NCI-H1930 (cell line): ENCODE measurements at places on chromosomes 16 and 17.

GRCh38 chr17:3534881-3535252 lies 22.7 kb downstream of the TRPV3 start:
- no peak for DNase-seq

- DNase-seq: no peak
These were observed 23.7 kb upstream of the GNG13 start for GRCh38 chr16:824194-824593.

- no peak for DNase-seq
These were observed 123.9 kb downstream of the KCNJ12 start for GRCh38 chr17:21500064-21500463.

- DNase-seq: no peak
These were observed 1.7 kb upstream of the DNAJA2 start for GRCh38 chr16:46975165-46975564.

GRCh38 chr17:46125831-46126230 lies 67.4 kb downstream of the KANSL1 start:
- DNase-seq: no peak

GRCh38 chr17:31068291-31068690 lies 26.5 kb upstream of the NF1 start:
- peak; percentile 13 for DNase-seq

- no peak for DNase-seq
These were observed 83.9 kb upstream of the IRX5 start for GRCh38 chr16:54846766-54847165.

- DNase-seq: no peak
These were observed 124.5 kb downstream of the PRKCB start for GRCh38 chr16:23960081-23960885.

DNA sequence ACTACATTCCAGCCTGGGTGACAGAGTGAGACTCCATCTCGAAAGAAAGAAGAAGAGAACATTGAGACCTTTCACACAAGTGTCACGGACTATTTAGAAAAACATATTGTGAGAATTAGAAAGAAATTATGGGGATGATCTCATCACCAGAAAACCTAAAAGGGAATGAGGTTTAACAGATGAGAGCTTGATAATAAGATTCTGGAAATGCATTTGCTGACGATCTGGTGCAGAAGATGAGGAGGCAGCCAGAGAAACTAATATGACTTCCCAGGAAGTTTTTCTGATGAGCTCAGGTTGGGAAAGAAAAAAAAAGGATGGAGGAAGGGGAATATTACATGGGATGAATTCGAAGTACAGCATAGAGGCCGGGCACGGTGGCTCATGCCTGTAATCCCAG lies 10.8 kb upstream of the APOH start:
- no peak for DNase-seq

DNA sequence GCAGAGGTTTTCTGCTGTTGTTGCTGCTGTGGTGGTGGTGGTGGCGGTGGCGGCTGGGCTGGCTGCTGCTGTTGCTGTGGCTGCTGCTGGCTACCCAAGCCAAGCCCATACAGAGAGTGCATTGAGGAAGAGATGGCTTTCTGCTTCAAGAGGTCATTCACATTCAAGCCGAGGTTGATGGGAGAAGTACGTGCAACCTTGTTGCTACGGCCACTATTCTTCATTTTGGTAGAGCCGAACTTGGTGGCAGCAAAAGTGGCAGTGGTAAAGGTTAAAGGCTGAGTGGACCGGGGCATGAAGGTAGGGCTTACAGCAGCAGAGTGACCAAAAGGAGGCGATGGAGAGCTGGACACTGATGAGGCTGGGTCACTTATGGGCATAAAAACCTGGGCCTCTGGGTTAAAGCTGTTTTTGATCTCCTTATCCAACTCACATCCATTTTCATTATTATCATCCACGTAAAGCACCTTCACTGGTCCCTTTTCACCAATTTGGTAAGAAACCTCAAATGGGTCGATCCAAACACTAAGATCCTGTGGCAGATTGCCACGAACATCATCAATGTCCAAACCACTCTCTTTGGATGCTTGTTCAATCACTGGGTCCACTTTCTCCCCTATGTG lies 2.8 kb downstream of the TOB1 start:
- no peak for DNase-seq

DNA sequence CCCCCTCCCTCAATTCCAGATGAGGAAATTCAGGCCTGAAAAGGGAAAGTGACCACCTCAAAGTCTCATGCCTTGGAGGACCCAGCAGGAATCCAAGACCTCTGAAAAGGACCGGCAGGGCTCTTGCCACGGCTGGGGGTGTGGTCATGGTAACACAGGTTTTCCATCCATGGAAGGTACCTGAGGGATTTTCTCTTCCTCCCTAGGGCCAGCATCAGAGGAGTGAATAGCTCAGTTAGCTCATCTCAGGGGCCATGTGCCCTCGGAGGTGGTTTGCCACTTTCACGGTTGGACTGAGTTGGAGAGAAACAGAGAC lies 1.3 kb downstream of the CIITA start:
- no peak for DNase-seq

GRCh38 chr17:61862105-61862574 lies 1.2 kb downstream of the BRIP1 start:
- no peak for DNase-seq

DNA sequence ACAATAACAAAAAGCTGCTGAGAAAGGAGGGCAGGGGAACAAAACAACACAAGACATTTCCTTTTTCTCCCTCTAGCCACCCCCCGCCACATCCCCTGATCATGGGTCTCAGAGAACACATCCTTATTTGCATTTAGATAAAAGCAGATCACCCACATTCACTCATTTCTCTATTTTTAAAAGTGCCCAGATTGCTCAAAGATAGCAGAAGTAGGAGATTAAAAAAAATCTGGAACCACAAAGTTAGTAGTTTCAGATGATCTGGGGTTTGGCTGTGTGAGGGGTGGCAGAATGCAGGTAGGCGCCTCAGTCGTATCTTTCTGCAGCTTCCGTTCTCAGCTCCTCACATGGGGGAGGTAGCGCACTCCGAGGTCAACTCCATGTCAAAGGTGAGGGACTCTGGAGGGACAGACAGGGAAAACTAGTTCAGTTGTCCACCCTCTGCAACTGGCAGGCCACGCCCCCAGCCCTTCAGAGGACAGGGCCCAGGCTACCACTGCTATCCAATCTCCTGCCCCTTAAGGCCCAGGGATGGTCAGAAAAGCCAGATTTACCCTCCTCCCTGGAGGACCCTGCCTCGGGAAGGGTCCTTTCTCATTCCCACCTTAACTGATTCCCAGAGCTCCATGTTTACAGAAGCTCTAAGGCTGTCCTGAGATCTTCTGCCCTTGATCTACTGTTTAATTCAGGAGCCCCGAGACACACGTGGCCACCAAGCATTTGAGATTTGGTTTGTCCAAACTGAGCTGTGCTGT lies 27.3 kb downstream of the STAT5A start:
- no peak for DNase-seq

GRCh38 chr16:20920091-20920490 lies 19.5 kb downstream of the LYRM1 start:
- DNase-seq: no peak

DNA sequence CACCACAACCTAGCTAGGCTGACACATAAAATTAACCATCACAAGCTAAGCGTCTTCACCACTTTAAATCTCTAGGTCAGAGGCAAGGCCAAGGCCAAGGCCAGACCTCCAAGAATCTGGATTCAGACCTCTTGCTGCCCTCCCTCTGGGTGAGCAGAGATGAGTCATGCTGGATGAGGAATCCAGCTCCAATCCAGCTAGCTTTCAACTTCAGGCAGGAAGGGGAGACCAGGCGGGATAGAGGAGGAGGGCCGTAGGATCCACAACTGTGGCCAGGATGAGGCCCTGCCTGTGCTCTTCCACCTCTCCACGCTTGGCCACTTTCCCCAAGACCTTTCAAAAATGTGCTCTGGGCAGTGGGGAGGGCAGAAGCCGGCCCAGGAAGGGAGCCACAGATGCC lies 14.7 kb downstream of the LRRC75A start:
- DNase-seq: no peak

DNA sequence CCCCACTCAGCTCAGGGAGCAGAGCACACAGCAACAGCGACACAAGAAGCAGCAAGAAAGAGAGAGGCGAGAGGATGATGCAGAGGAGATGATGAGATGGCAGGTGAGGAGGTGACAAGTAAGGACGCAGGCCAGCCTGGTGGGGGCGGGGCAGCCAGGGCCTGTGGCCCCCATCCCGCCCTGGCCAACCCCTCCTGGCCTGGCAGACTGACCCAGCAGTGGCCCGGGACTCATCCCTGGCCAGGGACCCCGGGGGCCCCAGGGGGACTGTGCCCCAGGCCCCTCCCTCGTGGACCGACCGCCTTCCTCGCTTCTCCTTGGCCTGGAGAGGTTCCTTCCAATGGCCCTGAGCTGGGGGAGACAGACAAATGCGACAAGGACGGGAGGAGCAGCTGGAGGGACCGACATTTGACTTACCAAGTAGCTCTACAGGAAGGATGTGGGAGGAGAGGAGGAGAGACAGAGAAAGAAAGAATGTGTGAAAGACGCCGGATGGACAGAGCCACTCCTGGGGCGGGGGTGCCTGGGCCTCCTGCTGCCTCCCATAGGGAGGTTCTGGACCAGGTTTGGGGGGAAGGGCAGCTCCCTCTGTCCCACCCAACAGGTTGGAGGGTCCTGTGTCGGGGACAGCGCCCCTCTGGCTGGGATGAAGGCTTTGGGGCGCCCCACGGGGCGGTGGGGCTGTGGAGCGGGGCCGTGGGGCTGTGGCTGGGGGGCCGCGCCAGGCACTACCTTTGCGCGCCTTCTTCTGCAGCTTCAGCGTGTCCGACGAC lies 6.8 kb downstream of the MTSS2 start:
- DNase-seq: no peak

- DNase-seq: no peak
These were observed 38.8 kb downstream of the SCPEP1 start for GRCh38 chr17:57016764-57017116.

DNA sequence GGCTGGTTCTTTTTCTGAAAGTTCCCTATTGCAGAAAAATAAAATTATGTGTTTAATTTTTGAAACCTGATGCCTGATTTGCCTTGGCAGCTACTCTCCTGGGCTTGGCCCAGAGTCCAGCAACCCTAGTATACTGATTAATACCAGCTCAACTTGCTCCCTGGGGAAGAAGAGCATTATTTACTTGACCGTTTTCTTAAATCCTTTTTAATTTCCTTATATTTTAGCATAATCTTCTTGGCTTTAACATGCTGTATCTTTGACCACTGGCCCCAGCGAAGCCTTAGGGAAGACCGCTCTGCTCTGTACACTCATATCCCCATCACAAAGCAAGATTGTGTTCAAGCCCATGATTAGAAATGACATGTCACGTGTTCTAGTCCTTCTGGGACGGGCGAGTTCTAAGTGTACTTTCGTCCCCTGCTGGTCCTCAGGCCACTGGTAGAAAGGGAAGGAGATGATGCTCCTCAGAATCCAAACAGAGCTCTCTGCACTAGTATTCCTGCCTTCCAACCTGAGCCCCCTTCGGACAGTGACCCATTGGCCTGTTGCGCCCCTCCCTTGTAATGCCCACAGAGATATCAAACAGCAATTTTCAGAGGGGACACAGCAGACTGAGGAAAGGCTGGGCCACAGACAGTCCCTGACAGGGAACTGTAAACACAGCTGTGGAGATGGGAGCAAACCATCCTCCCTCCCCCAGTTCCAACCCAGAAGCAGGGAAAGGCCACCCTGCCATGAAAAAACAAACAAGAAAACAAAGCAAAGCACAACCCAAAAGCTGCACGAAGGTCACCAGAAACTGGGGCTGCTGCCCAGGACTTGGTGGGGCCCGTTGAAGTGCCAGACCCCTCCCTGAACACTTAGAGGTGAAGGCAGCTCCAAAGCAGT lies 4.3 kb upstream of the EZH1 start:
- DNase-seq: no peak

- DNase-seq: peak; percentile 48
These were observed 12.9 kb upstream of the CMIP start for GRCh38 chr16:81431554-81432353.

DNA sequence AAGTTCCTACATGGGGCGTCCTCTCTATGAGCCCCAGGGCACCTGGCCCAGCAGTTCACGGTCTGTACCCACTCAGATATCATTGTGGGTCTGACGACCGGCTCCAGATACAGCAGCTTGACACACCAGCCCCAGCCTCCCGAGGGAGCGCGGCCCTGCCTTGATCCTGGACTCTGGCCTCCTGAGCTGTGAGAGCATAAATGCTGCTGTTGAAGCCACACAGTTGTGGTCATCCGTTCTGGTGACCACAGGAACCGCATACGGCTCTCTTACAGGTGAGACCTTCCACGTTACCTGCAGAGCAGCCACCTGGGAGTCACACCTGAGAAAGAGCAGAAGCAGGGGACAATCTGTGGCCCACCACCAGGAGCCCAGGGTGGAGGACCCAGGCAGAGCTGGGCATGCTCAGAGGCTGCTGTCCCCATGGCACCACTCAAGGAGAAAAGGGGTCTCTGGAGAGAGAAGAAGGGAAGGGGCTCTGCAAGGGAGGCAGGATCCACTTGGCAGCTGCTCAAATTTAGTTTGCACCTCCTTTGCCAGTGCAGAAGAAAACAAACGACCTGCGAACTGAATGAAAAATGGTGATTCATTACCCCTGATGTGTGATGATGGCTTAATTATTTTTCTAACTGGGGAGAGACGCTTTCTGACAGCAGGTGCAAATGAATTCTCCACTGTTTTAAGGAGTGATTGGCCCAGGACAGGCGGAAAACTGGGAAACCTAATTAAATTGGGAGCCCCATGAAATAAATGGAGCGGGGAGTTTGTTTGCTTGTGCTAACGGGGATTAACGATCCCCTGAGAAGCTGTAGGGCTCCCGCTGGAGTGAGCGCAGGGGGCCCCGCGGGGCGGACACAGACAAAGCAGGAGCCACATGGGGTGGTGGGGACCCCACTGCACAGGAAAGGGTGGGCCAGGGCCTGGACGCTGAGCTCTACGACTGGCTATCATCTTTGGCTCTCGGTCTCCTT lies 208.9 kb downstream of the RBFOX3 start:
- DNase-seq: no peak

DNA sequence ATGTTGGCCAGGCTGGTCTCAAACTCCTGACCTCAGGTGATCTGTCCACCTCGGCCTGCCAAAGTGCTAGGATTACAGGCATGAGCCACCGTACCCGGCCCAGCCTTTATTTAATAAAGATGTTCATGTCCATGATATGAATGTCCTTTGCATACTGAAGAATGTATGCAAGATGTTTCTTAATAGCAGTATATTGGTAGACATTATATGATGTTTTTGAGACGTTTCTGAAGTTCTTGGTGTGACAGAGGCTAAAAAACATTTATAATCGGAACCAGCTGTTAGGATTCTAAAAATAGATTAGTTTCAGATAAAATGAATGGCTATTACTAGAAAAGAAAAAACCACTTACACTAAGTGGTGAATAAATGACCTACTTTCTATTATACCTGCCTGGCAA lies 11.8 kb downstream of the PDZD9 start:
- no peak for DNase-seq

DNA sequence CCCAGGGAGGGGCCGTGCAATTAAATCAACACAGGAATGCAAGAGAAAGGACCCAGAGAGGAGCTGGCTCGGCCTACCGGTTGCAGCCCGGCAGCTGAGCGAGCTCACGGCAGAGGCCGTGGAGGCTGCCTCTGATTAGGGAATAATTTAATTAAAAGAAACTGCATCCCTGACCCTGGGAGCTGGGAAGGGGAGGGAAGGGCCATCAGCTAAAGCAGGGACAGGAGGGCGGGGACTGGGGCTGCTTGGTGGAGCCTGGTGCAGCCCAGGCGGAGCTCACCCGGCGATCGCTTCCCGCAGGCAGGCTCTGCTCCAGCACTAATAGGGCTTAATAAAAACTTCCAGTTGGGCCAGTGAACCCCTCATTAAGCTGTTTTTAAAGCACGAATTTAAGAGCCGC lies 43.4 kb downstream of the LMF1 start:
- no peak for DNase-seq

- DNase-seq: no peak
These were observed 71.5 kb downstream of the RAP1GAP2 start for GRCh38 chr17:2867441-2868424.
